Effector memory CD8-positive, alpha-beta T cell (primary cell): ENCODE measurements at places on chromosomes 6 and 20.

DNA sequence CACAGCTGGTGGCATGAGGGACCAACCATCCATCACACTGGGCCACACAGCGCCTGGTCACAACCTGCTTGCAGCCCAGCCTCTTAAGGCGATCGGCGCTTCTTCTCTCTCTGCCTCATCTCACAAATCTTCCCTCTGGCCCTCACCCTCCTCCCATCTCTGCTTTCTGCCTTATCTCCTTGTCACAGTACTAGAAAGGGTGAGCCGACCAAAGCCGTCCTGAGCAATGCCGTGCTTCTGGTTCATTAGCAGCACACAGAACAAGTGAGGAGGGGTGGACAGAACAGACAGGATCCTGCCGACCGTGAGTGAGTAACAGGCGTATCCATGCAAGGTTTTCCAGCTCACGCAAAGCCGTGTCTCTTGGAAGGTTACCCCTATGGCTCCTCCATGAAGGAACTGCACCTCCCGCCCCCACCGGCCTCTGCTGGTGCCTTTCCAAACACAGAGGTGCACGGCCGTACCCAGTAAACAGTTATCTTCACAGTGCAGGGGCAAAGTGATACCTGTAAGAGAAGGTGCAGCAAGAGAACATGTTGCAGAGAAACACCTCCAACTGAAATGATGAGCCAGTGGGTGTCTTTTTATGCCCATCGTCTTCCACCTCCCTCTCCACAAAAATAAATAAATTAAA, 331.7 kb downstream of the FARS2 start:
- DNase-seq = no peak

- no peak for DNase-seq
These were observed 4.4 kb upstream of the PRIM2 start for GRCh38 chr6:57313009-57313408.

DNA sequence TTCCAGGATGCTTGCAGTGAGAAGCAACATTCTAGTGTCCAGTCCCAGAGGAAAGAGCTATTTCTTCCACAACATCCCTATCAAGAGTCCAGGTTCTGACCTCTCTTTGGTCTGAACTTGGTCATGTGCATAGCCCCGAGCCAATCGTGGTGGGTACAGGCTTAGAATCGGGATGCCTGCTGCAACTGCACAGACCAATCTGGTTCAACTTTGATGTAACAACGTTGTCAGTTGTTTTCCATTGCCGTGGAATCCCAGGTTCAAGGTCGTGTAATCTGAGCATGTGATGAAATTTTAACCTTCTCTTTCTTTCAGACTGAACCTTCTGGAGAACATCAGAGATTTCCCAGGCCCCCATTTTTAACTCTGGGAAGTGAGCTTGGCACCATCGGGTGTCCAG, 130.5 kb downstream of the ANKRD60 start:
- DNase-seq = no peak

- DNase-seq = no peak
These were observed 28.1 kb downstream of the TFAP2B start for GRCh38 chr6:50846852-50847155.

- DNase-seq = peak; percentile 38
These were observed 187.5 kb upstream of the PDE10A start for GRCh38 chr6:165850434-165851019.

DNA sequence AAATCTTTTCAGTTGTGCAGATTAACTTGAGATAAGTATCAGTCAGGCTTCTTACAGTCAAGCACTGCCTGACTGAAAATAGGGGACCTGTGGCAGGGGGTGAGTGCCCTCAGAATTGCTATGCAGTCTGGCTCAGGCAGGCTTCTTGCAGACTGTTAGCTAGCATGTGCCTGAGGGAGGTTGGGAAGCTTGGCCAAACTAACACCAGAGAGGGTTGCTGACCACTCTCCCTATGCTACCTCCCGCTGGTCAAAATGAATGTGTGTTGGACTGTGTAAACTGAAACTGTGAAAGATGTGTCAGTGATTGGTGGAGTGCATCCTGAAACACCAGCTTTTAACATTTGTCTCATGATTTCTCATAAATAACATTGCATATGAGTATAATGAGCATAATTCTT, 622.3 kb upstream of the IMPG1 start:
- DNase-seq = no peak

- no peak for DNase-seq
These were observed 502 bp downstream of the DXO start for GRCh38 chr6:31971279-31971992.

DNA sequence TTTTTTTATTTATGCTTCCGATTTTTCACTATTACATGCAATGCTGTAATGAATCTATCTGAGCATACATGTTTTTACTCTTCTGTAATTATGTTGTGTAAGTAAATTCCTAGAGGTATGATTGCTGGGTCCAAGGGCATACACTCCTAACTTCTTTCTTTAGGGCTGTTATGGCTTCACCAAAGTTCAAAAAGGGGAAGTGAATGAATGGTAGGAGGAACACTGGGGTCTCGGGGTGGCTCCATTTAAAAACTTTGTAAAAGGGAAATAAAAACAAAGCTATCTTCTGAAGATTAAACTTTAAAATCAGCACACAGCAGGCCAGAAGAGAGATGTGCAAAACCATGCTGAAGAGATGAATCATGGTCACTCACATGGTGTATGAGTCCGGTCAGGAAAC, 289.1 kb upstream of the SUPT3H start:
- no peak for DNase-seq

GRCh38 chr20:60206259-60206658, 248.0 kb downstream of the CDH26 start:
- DNase-seq = no peak
